ENCODE measurements at places on chromosomes 12 and 14.

DNA sequence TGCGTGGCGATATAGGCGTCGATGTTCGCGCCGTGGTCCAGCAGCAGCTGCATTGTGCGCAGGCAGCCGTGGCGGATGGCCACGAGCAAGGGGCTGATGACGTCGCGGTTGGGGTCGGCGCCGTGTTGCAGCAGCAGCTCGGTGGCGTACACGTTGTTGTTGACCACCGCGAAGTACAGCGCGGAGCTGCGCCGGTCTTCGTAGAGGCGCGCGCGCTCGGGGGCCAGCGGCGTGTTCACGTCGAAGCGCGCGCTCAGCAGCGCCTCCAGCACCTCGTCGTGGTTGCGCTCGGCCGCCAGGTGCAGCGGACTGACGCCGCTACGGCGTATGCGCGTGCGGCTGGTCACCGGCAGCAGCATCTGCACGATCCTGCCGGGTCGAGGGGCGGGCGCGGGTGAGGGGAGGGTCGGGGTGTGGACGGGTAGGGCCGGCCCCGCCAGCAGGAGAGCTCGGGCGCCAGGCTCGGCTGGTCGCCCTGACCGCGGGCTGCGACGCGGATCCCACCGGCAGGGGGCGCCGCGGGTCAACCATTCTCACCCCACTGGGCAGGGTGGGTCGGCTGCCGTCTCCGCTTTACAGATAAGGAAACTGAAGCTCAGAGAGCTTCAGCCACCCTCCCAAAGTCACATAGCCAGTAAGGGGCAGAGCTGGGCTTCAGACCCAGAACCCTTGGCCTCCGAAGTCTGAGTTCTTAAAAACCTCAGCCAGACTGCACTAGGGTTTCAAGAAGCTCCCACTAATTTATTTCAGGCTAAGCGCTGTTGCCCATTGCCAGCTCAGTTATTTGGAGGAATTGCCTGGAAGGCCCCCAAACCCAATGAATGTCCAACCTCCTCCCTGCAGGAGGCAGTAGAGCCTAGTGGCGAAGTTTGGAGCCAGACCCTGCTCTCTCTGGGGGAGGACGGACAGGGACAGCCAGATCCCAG is 12.4 kb downstream of the FAM181A start:
- DNase-seq = peak; percentile 69

DNA sequence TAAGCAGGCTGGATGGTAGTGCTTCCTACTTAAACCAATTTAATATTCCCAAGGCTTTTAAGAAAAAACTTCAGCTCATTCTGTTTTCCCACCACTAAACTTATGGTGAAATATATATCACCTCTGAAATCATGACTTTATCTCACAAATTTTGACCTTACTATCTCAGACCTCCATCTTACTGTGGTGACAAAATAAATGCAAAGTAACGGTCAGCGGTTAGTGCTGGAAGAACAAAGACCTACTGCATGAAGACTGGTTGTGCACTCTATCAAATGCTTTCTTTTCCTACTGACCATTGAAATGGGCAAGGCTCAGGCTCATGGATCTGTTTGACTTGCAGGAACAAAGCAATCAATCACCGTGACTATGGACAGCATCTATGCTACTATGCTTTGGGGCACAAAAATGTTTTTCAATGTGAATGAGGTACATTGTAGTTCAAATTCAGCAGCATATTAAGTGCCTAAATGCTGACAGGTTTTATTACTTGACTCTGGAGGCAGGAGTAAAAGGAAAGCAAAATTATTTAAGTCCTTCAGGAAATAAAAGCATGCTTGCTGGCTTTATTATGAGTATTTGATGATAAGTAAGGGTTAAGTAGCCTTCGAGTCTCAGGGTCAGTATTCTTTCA is 43.1 kb upstream of the GTF2A1 start:
- no peak for DNase-seq

DNA sequence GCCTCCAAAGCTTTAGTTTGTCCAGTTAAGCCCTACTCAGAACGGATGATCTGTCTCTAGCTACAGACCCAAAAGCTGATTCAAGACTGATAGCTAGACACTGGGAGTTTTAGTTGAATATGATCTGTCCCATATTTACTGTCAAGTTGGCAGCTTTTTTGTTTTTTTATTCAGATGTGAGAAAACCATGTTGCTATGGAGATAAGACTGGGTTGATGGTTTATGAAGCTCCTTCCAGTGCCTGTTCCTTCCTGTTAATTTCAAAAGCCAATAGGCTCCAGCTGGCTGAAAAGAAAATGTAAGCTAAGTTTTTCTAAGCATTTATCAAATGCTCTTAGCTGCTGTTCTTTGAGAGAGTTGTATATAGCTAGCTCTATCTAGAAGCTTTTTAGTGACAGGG is 4.7 kb downstream of the DYNLL1 start:
- DNase-seq = no peak

GRCh38 chr14:96160076-96160912 is 44.3 kb upstream of the BDKRB2 start:
- no peak for DNase-seq

DNA sequence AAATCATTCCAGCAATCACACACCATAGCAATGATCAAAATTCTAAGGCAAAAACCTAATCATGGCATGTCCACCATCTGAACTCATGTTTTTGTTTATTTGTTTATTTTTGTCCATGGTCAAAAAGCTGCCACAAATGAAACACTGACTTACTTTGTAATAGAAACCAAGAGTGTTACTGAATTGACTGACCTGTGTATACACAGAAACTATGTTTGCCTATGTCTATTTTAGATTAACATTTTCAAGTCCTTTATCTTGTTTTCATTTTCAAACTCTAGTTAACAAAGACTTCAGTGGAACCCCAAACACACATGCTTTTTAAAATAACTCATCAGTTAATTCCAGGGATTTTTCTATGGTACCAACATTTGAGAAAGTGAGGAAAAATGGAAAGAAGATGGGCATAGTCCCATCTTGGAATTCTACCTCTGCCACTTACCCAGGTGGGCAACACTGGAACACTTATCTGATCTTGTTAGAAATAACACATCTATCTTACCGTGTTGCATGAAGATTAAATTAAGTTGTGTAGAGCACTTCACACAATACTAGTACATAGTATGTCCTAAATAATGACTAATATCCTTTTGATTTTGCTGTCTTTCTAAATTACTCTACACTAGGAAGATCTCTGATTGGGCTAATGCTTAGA is 6.4 kb downstream of the LUM start:
- DNase-seq = no peak

DNA sequence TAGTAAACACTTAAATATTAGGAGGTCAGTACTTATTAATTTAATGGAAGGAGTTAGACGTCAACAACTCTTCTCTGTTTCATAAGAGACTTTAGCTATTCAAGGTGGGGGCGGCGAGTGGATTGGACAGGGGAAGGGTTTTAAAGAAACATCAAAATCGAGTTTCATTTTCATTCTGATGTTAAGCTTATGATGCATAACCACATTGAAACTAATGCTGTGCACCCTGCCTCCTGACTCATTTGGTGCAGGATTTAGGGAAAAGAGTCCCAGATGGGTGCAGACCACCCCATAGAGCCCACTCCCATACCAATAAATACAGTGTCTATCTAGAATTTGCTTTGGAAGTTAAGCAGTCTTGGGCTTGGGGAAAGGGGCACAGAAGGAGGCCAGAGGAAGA is 7.4 kb downstream of the ZBTB39 start:
- DNase-seq = no peak

DNA sequence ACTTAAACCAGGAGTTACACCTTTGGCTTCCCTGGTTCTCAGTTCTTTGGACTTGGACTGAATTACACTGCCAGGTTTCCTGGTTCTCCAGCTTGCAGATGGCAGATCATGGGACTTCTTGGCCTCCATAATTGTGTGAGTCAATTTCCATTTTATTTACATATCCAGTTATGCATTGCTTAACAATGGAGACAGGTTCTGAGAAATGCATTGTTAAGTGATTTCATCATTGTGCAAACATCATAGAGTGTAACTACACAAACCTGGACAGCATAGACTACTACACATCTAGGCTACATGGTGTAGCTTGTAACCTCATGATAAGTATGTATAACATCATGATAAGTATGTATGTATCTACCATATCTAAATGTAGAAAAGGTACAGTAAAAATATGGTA is 276.1 kb upstream of the BTG1 start:
- no peak for DNase-seq

DNA sequence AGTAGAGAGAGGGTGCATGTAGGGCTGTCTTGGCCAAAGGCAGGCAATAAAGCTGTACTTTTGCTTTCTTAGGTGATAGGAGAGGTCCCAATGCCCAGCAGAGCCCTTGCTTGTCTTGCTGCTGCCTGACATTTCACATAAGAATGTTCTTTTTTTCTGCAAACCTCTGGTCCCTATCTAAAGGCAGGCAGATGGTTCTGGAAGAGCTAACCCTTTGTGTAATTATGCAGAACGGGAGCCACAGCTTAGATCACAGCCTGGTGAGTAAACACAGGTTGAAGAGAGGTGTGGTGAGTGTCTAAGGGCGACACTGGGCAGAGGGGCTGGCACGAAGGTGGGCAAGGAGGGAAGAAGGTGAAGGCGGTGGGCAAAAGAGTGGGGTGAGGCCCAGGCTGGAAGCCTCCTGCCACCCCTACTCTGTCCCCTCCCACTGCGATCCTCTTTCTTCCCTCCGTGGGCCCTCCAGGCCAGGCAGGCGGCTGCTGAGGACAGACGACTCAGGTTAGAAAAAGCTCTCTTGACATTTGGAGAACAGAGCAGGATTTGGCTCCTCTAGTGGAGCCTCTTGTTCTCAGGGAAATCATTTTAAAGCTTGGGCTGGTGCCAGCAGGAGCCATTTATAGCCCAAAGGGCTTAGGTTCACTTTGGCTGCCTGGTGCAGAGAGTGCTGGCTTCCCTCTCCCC is 42.8 kb downstream of the PRMT8 start:
- no peak for DNase-seq

DNA sequence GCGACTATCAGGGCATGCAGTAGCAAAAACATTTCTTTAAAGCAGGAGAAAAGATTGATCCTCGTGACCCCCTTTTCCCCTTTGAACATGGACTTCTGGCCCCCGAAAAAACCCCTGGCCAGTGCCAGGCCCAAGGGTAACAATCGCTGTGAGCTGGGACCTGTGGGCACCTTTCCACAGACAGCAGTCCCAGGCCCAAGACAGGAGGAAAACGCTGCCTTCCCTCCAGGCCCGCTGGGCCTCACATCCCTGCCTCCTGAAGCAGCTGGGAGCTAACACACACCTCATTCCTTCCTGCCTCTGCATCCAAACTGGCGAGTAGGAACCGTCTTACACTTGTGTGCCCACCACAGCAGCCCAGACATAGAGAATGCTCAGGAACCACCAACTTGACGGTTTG is 1.2 kb downstream of the VWF start:
- DNase-seq = no peak

- DNase-seq = no peak
These were observed 14.1 kb downstream of the PYROXD1 start for GRCh38 chr12:21451529-21451928.

Measured in amygdala (tissue), 56 donors.